NK-92 treated with Interleukin-12 subunit alpha and Interleukin-12 subunit beta, amount 100 ng/mL, for 24 hours (cell line): ENCODE measurements at places on chromosomes 4 and X.

DNA sequence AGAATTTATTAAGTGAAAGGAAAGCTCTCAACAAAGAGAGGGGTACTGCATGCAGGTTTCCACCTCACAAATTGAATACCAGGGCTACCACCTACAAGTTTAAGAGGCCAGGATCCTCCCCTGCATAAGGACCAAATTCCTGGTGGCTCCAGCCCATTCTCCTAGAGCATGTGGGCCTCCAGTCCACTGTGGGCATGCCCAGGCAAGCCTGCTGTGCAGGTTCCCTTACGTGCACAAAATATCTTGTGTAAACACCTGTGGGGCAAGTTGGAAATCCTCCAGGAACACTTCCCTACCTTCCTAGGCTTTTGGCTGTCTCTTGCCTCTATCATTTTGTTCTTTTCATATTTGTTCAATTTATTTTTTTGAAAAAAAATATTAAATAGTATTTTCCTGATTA lies 724.3 kb downstream of the ARAP2 start:
- DNase-seq: no peak

- no peak for DNase-seq
Measured at GRCh38 chrX:102765809-102766208, 45.3 kb downstream of the GPRASP3 start.

GRCh38 chr4:130092187-130093015 lies 996.4 kb downstream of the C4orf33 start:
- DNase-seq: no peak

DNA sequence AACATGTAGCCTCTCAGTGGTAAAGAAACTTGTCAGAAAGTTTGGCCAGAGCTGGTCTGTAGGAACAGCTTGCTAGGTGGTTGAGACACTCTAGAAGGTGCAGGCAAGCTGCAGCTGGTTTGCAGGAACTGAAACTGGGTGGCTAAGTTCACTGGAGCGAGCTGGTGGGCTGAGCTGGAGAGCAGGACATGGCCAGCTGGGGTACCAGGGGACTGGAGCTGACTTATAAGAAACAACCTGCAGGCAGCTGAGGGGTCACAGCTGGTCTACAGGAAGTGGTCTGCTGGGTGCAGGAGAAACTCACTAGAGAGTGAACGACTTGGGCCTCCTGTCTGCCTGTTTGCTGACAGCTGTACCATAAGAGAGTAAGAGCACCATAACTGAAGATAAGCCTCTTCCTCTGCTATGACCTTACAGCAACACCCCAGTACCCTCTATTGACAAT lies 157.1 kb upstream of the LNX1 start:
- DNase-seq: no peak

DNA sequence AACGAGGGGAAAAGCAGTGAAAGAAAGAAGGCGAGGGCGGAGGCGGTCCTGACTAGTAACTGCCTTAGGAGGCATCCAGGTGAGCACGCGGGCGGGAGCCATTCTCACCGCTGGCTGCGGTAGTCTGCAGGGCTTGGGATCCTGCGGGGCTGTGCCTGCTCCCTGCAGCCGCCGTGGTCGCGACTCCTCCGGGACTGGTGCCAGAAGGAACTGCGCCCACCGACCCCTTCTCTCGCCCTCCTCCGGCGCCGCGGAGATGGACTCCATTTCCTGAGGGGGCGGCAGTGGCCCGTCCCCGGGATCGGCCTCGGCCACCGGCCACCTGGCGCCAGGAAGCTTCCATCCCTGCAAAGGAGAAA lies 543 bp downstream of the NFXL1 start:
- peak; percentile 26 for DNase-seq

- peak; percentile 58 for DNase-seq
Measured at GRCh38 chr4:1579001-1579900, 104.9 kb downstream of the FAM53A start.
